ENCODE measurements at places on chromosomes 3 and 15.

GRCh38 chr15:96330064-96330449, 443 bp upstream of the NR2F2 start:
- no peak for DNase-seq

- no peak for DNase-seq
These were observed 622.8 kb upstream of the AGTR1 start for GRCh38 chr3:148074946-148075345.

DNA sequence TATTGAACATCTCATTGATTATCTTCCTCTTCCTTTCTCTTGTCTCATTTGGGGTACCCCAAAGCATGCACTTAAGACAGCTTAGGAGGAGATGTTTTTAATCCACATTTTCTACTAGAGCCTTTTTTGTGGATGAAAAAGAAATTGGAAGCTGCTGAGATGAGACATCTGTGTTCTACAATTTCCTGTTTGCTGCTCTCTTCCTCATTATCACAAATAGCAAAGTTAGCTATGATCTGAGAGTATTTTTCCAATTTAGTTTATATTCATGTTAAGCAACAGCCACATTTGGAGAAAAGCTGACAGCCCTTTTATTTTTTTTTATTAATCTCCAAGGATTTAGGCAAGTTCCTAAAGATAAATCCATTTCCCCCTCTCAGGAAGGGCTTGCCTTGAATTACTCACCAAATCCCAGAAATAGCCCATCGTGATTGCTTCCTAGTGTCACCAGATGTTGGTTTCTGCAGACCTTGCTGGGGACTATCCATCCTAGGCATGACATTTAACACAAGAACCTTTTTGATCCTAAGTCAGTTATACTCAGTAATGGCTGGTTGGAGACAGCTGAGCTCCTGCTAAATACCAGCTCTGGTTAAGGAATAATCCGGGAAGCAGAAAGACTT, 70.8 kb upstream of the FILIP1L start:
- DNase-seq: no peak

- DNase-seq: no peak
These were observed 138.5 kb upstream of the ARPP21 start for GRCh38 chr3:35500641-35501350.
